Vagina (tissue), 2 donors: ENCODE measurements at places on chromosomes 2 and 18.

DNA sequence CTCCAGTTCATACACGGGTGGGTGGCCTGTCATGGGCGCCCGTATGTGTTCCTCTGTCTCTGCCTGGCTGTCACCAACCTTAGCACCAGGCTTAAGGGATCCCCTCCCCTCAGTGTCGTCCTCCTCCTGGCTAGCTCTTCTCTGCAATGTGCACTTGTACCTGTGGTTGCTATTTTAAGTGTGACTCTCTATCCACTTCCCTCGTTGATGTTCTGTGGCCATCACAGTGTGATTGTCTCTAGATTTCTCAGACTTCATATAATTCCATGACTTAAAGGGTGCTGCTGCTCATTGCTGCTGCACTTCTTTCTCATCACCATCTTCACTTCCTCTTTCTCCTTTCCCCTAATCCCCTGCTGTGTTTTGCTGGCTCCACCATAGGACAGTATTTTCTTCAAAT lies 143.4 kb downstream of the EML6 start:
- no peak overlapping the region for H3K4me3 ChIP-seq
- H3K27me3 ChIP-seq = no peaks in the 10 kb centered on the region
- no peak for DNase-seq
- no peak overlapping the region for H3K27ac ChIP-seq

GRCh38 chr2:238274152-238274865 lies 14.1 kb downstream of the PER2 start:
- no peaks in the 10 kb centered on the region for H3K27me3 ChIP-seq
- H3K4me3 ChIP-seq = no peak overlapping the region
- H3K36me3 ChIP-seq = no peaks in the 10 kb centered on the region

GRCh38 chr2:204177251-204177976 lies 240.9 kb downstream of the ICOS start:
- H3K36me3 ChIP-seq = no peaks in the 10 kb centered on the region
- no peak overlapping the region for H3K27ac ChIP-seq
- H3K4me3 ChIP-seq = no peak overlapping the region
- no peaks in the 10 kb centered on the region for H3K27me3 ChIP-seq
- H3K4me1 ChIP-seq = no peaks in the 10 kb centered on the region

DNA sequence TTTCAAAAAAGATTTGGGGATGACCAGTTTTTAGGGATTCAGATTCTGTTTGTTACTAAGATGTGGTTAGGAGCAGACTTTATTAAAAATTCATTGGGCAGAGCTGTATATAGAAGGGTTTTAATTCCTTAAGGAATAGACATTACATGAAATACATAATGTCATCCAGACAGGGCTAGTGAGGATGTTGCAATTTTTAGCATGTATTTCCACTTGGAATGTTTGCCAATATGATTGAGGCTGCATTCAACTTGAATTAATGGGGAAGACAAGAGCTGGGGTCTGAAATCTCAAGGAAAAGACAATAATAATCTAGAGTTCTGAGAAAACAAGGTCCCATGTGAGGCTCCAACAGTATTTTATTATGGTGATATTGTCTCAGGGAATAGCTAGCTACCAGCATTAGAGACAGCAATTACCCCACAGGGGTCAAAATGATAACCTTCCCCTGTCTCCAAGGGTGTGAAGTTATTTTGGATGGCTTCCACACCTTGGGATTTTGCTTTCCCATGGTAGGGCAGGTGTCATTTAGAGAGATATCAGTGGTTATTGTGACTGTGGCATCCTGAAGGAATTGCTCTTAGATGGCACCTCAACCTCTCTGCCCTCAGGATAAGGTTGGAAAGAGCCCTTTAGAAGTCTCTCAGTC lies 60.2 kb downstream of the VSNL1 start:
- H3K27me3 ChIP-seq = no peaks in the 10 kb centered on the region
- no peak overlapping the region for H3K27ac ChIP-seq
- H3K4me1 ChIP-seq = no peaks in the 10 kb centered on the region
- H3K36me3 ChIP-seq = no peaks in the 10 kb centered on the region
- H3K4me3 ChIP-seq = no peak overlapping the region

GRCh38 chr2:179338681-179339080 lies 74.0 kb upstream of the SESTD1 start:
- peak overlapping the region; percentile 14 for H3K27ac ChIP-seq
- H3K36me3 ChIP-seq = no peaks in the 10 kb centered on the region
- no peak overlapping the region for H3K4me3 ChIP-seq
- peaks cover 12% of the 10 kb centered on the region for H3K4me1 ChIP-seq
- no peak for DNase-seq

GRCh38 chr2:227862741-227863588 lies 8.5 kb upstream of the DAW1 start:
- no peak overlapping the region for H3K27ac ChIP-seq
- H3K4me3 ChIP-seq = no peak overlapping the region
- DNase-seq = no peak
- no peaks in the 10 kb centered on the region for H3K27me3 ChIP-seq
- H3K4me1 ChIP-seq = no peaks in the 10 kb centered on the region

- H3K27me3 ChIP-seq = no peaks in the 10 kb centered on the region
- H3K4me1 ChIP-seq = no peaks in the 10 kb centered on the region
- H3K27ac ChIP-seq = no peak overlapping the region
- no peak for DNase-seq
- no peaks in the 10 kb centered on the region for H3K36me3 ChIP-seq
Observed at GRCh38 chr18:46152808-46153617, 48.8 kb downstream of the HAUS1 start.

DNA sequence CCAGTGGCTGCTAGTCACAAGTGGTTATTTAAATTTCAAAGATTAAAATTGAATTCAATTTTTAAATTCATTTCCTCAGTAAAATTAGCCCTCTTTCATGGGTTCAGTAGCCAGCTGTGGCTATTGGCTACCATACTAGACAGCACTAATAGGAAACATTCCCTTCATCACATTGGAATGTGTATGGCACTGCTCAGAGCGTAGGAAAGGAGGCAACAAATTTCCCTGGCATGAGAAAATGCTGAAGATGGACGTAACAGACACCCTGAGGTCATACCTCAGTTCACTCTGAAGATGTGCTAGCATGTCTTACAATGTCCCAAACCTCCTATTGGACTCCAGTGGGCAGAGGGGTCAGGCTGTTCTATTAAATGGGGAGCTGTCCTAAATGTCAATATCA lies 96.4 kb downstream of the C1QL2 start:
- no peaks in the 10 kb centered on the region for H3K27me3 ChIP-seq
- H3K36me3 ChIP-seq = no peaks in the 10 kb centered on the region
- no peak for DNase-seq
- H3K4me1 ChIP-seq = no peaks in the 10 kb centered on the region

- no peak for DNase-seq
- H3K4me1 ChIP-seq = no peaks in the 10 kb centered on the region
- no peak overlapping the region for H3K27ac ChIP-seq
- H3K4me3 ChIP-seq = no peak overlapping the region
- no peaks in the 10 kb centered on the region for H3K36me3 ChIP-seq
Observed at GRCh38 chr18:50330176-50330575, 42.7 kb upstream of the CXXC1 start.

DNA sequence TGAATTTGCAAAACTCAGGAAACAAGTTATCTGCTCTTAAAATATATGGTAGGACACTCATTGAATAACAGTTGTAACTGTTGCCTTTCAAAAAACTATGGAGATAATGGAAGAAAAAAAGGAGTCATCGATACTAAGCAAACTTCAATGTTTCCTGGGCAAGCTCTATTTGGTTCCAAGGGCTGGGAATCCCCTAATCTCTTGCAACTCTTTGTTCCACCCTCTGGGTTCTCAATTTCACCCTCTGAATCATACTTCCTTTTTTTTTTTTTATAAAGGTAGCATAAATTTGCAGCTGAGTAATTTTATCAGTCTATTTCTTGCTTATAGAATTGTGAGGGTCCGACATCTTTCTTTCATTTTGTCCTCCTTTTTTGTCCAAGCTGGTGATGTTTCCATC lies 36.7 kb downstream of the SLC9A4 start:
- no peaks in the 10 kb centered on the region for H3K36me3 ChIP-seq
- no peak overlapping the region for H3K27ac ChIP-seq
- H3K4me3 ChIP-seq = no peak overlapping the region
- DNase-seq = no peak
- H3K4me1 ChIP-seq = peaks cover 11% of the 10 kb centered on the region

DNA sequence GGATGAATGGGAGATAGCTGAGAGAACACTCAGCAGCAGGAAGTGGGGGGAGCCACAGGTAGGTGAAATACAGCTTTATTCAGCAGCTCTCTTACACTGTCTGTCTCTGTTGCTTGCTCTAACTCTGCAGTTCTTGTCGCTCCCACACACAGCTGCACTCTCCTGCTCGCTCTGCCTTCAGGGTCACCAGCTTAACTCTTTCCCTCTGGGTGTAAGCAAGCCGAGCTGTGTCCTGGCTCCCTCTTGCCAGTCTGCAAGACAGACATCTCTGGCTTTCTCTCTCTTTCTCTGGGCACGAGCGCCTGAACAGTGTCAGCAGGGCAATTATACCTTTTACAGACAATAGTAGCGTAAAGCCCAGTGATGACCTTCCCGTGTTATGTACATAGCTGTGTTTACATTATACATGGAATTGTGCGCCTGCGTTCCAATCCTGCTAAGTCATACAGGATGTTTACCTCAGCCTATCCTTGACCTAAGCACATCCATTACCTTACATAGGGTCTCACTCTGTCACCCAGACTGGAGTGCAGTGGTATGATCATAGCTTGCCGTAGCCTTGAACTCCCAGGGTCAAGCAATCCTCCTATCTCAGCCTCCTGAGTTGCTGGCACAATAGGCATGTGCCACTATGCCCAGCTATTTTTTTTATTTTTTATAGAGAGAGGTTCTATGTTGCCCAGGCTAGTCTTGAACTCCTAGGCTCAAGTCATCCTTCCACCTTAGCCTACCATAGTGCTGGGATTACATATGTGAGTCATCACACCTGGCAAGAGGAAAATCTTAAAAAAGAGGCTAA lies 57.8 kb upstream of the CHN1 start:
- H3K36me3 ChIP-seq = no peaks in the 10 kb centered on the region
- no peak for DNase-seq
- H3K4me1 ChIP-seq = no peaks in the 10 kb centered on the region

DNA sequence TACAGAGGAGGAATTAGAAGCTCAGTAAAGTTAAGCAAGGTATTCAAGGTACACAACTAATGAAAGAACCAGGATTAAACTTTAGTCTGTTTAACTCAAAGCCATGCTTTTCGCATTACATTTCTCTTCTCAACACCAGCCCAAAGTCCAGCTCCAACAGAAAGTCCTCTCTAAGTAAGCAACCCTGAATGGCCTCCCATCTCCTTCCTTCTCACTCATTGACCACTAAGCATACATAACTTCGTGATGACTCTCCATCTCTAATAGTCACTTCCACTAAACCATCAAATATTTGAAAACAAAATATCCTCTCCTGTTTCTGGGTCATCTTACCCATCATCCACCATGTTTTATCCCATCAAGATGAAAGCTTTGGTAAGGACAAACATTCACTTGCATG lies 219.8 kb downstream of the RAD51AP2 start:
- H3K36me3 ChIP-seq = no peaks in the 10 kb centered on the region
- DNase-seq = no peak
- H3K27ac ChIP-seq = no peak overlapping the region
- no peaks in the 10 kb centered on the region for H3K27me3 ChIP-seq
- no peaks in the 10 kb centered on the region for H3K4me1 ChIP-seq

GRCh38 chr2:36655453-36655852 lies 41.1 kb upstream of the VIT start:
- H3K27me3 ChIP-seq = no peaks in the 10 kb centered on the region
- H3K27ac ChIP-seq = no peak overlapping the region
- no peaks in the 10 kb centered on the region for H3K36me3 ChIP-seq
- DNase-seq = no peak
- H3K4me1 ChIP-seq = no peaks in the 10 kb centered on the region
- no peak overlapping the region for H3K4me3 ChIP-seq

- DNase-seq = no peak
- H3K4me3 ChIP-seq = no peak overlapping the region
- H3K36me3 ChIP-seq = no peaks in the 10 kb centered on the region
- H3K4me1 ChIP-seq = peaks cover 13% of the 10 kb centered on the region
- no peak overlapping the region for H3K27ac ChIP-seq
- H3K27me3 ChIP-seq = no peaks in the 10 kb centered on the region
Observed at GRCh38 chr2:69685321-69686048, 41.9 kb upstream of the AAK1 start.

DNA sequence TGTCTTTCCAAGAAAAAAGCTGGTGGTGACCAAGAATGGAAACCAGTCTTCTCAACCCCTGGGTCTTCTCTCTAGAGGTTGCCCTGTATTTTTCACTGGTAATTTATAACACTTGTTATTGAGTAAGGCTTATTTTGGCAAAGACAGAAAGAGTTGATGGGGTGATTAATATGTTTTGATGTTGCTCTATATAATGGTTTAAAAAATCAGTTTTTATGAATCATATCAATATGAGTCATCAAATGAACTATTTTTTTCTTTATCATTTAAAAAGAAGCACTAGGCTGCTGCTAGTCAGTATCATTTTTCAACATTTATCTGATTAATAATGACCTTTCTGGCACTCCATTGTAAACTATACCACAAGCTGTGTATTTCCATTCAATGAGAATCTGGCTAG lies 1142.2 kb downstream of the LRP1B start:
- H3K36me3 ChIP-seq = no peaks in the 10 kb centered on the region
- no peaks in the 10 kb centered on the region for H3K27me3 ChIP-seq
- H3K4me1 ChIP-seq = no peaks in the 10 kb centered on the region

DNA sequence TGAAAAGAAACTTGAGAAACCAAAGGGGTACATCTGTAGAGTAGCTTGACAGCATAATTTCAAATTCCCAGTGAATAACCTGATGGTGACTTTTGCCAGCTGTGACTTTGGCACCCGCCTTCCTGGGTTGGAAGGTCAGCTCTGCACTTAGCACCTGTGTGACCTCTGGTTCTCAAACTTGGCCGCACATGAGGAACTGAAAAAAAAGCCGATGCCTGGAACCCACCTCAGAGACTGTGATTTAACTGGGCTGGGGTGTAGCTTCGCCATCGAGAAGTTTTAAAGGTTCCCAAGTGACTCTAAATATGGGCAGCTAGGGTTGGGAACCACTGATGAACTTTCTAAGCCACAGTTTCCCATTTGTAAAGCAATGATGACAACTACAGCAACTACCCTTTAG lies 6.5 kb downstream of the EFEMP1 start:
- H3K36me3 ChIP-seq = no peaks in the 10 kb centered on the region
- H3K4me1 ChIP-seq = peaks cover 49% of the 10 kb centered on the region
- H3K27ac ChIP-seq = no peak overlapping the region

- H3K36me3 ChIP-seq = no peaks in the 10 kb centered on the region
- no peak for DNase-seq
- H3K4me1 ChIP-seq = peaks cover 9% of the 10 kb centered on the region
- H3K27me3 ChIP-seq = no peaks in the 10 kb centered on the region
- no peak overlapping the region for H3K4me3 ChIP-seq
- no peak overlapping the region for H3K27ac ChIP-seq
Observed at GRCh38 chr2:105425936-105426625, 27.2 kb upstream of the FHL2 start.

- no peak overlapping the region for H3K4me3 ChIP-seq
- no peak overlapping the region for H3K27ac ChIP-seq
Observed at GRCh38 chr2:212832211-212833195, 293.9 kb upstream of the ERBB4 start.
